ENCODE measurements at places on chromosomes 5 and 9. TPM values are rescaled to one million over a fixed set of nuclear protein-coding genes. Genes with fewer than 3 reads are reported as not detected.

PCDHB10 gene
- total RNA-seq: 2.5 TPM

LCN9 gene
- total RNA-seq: not detected

CAAP1 gene
- 20.3 TPM for total RNA-seq

SLC45A2 gene
- total RNA-seq: 0.13 TPM

DAPK1 gene
- 127 TPM for total RNA-seq

SLC25A2 gene
- total RNA-seq: 0.39 TPM

RFESD gene
- 4.1 TPM for total RNA-seq

KDM3B gene
- 55.7 TPM for total RNA-seq
